ENCODE measurements at places on chromosomes 12 and 14. TPM values are rescaled to one million over a fixed set of nuclear protein-coding genes. Genes with fewer than 3 reads are reported as not detected.

Gene ACRBP
- polyA plus RNA-seq, result 3.5 TPM

Gene TEX52
- polyA plus RNA-seq, result 2.3 TPM

Gene MAP3K9
- polyA plus RNA-seq, result 3.5 TPM

Gene SLC7A7
- polyA plus RNA-seq, result 141 TPM

Gene CCDC177
- polyA plus RNA-seq, result 0.10 TPM

- no peak for DNase-seq
Observed at GRCh38 chr12:113416091-113416754, 6.0 kb upstream of the SDSL start.

DNA sequence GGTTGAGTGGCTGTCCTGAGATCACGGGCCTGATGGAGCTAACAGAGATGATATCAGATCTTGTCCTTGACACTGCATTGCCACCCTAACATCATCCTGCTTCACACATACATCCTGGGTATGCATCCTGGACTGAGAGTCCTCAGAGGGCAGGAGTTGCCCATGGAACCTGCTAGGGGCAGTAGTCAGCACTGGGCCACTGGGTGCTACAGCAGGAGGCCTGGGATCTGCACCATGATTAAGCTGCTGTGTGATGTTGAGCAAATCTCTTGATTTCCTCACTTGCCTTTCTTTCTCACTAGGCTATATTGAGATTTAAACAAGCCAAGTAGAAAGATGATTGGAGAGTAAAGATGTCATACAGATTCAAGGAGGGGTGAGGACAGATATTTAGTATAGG, 22.1 kb upstream of the EIF4B start:
- DNase-seq, result no peak

DNA sequence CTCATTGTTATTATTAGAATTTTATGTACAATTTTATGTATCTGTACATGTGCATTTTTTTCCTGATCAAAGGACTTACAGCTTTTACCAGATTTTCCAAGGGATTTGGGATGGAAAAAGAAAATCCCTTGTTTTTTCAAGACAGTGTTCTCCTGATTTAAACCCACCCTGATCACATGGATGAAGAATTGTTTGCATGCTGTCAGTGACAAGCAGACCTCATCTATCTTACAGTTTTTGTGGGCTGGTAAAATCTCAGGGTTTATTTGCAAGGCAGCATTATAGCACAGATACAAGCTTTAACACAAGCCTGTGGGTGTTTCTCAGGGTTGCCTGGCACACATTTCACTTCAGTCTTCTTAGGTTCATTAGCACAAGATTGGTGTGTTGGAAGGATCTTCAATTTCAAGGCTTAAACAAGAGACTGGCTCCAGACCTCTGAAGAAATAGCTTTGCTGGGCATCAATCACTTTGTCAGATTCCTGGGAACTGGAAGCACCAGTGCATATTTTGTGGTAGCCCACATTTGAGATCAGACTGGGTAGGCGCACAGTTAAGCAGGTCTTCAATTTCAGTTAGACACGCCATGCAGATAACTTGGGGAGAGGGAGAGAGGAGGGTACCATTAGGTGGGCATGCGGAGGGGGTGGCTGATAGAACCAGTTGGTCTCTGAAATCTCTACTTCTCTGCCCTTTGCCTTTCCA, 118.0 kb downstream of the TBX5 start:
- DNase-seq, result no peak

GRCh38 chr14:104099096-104100041, 13.9 kb downstream of the ASPG start:
- DNase-seq, result no peak

GRCh38 chr12:59076622-59077021, 156.3 kb upstream of the LRIG3 start:
- DNase-seq, result no peak

DNA sequence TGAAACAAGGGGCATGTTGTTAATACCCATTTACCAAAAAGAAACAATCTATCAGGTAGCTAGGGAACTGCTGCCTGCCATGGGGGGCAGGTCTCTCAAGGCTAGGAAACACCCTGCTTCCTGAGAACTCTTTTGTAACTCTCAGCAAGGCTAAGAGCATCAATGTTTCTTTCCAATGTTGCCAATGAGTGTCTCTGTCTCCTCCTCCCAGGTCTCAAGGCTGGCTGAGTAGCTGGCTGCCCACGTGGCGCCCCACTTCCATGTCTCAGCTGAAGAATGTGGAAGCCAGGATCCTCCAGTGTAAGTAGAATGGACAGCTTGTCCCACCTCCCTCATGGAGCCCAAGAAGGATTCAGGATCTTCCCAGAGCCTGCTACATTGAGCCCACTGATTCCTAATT, 3.4 kb downstream of the ABHD4 start:
- DNase-seq, result no peak

DNA sequence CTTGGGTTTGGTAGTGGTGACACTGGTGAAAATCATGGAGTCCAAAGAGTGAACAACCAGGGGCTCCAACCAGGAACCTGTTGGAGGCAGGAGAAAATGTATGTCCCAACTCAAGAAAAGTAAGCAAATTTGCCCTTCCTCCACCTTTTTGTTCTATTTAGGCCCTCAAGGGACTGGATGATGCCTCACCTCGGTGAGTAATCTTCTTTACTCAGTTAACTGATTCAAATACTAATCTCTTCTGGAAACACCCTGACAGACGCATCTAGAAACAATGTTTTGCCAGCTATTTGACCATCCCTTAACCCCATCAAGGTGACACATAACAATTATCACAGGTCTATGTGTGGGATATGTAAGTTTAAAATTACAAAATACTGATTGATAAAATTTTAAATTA, 272.4 kb upstream of the FOXG1 start:
- DNase-seq, result no peak

DNA sequence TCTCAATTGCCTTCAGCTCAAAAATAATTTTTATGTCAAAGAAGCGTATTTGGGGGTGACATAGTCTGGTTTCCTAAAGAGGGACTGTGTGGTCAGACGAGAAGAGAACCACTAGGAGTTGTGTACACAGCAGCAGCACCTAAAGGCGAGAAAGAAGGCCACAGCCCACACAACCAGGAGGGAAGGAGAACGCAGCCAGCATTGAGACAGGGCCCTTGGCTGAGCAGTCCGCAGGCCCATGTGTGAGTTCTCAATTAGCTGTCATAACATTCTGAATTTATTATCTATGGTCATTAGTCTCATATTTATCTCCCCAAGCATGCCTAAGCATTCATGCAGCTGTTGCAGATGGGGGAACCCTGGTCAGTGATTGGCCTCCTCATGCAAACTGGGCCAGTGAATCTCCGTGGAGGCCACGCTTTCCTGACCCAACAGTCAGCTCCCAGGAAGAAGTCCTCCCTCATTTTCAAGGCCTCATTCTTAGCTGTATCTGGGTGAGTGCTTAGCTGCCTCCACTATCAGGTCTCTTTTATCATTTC, 81.2 kb upstream of the ATF7IP start:
- DNase-seq, result peak; percentile 34

DNA sequence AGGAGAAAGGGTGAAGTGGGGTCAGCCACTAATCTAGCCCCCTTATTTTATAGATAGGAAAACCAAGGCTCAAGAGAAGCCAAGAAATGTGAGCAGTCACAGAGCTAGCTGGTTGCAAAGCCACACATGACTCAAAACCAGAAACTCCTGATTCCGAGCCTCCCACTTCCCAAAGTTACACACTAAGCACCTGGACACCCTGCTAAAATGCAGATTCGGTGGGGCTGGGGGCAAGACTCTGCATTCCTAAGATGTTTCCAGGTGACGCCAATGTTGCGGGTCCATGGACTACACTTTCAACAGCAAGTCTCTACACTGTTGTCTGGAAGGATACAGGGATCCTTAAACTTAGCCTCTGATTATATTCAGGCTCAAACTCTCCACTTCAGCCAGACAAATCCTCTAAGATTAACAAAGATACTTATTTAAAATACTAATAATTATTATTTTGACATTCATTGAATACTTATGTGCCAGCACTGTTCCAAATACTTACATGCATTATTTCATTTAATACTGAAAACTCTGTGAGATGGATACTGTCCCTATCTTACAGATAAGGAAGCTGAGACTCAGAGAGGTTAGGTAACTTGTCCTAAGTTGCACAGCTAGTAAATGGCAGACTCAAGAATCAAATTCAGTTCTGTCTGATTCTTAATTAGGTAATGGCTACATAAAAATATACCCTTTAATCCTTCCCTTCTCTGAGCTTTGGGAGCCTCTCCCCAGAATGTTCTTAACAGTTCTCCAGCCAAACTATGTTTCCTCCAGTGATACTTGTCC, 81.4 kb downstream of the CRACR2A start:
- DNase-seq, result no peak

- no peak for DNase-seq
Observed at GRCh38 chr12:117592588-117593305, 231.3 kb upstream of the NOS1 start.

DNA sequence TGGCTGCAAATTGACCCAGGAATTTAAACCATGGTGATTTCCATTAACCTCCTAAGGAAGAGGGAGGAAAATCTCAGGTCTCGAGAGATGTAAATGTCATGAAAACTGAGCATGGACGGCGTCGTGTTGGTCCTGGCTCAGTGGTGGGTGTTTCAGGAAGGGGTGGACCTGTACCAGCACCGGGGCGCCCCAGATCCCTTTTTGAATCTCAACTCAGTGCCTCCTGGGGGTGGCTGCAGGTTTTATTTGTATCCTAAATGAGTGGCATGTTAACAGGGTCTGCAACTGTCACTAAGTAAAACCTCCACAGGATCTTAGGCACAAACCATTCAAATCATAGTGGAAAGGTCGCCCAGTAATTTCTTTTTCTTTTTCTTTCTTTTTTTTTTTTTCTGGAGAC, 101.3 kb downstream of the ASCL4 start:
- DNase-seq, result no peak

DNA sequence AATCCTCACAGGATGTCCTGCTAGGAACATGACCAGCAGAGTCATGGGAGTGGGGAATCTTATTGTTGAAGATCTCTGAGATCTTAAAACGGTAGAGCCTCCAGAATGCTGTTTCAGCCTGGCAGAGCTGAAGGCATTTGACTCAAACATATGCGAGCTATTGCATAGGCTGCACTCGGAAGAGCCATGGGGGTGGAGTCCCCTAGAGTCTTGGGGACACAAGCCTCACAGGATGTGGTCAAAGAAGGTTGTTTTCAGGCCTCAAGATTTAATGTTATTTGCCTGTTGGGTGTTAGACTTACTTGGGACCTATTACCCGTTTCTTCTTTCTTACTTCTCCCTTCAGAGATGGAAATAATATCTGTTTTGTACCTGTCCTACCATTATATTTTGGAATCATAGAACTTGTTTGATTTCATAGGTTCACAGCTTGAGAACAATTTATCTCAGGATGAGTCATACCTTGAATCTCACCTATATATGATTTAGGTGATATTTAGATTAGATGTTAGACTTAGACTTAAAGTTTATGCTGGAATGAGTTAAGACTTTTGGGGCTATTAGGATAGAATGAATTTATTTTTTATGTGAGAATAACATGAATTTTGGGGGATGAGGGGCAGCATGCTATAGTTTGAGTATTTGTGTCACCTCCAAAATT, 172.2 kb upstream of the ATP2B1 start:
- no peak for DNase-seq

DNA sequence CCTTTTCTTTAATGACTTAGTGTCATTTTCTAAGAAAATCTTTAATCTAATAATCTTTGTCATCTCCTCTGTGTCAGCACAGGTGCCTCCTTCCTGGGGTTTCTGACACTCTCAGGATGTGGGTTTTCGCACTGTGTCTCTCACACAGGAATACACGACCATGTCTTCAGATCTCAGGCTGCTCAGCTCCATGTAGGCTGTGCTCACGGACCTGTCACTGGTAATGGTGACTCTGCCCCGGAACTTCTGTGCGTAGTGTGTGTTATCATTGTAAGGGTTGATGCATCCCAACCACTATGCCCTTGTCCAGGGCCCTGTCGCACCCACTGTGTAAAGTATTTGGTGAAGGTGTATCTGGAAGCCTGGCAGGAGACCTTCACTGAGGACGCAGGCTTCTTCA, 647.8 kb downstream of the TMEM121 start:
- DNase-seq, result no peak

DNA sequence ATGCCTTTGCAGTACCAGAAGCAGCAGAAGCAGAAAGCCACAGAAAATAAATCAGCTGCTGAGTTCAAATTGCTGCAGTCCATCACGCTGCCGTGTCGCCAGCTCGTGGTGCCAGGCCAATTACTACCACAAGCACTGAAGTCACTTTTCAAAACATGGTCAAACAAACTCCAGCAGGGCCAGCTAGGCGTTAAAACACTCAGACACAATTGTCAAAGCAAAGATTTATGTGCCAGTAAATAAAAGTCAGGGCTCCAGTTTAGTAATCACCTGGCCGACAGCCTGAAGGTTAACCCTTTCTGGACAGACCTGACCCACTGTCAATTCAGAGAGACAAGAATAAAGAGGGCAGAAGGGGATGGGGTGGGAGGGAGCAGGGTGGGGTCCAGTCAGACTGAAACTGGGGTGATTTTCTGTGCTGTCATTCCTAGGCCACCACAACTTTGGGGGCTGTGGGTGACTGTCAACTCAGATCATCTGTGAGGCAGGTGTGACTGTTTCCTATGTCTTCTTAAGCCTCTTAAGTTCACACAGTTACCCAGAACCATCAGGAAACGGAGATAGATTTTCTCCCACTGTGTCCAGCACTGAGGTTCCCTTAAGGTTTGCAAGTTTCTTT, 109.8 kb upstream of the FUT8 start:
- DNase-seq, result no peak

DNA sequence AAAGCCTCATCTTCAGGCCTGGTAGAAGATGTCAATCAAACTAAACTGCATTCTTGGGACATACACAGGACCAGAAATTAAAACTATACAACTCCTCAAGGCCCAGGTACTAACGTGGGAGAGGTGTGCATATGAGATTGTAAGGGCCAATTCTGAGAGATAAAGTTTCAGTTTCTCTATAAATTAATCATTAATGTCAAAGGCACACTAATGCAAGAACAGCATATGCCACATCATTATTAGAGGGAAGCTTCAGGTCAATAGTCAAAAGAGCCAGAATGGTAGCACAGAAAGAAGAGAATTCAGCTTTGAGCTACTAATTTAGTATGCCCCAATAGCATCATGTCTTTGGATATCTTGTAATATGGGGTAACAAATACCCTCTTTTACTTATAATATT, 744.9 kb upstream of the MGAT4C start:
- no peak for DNase-seq

GRCh38 chr12:54383041-54383609, 1.4 kb downstream of the ZNF385A start:
- no peak for DNase-seq

- no peak for DNase-seq
Observed at GRCh38 chr14:56241461-56241860, 123.2 kb downstream of the PELI2 start.

GRCh38 chr12:52185400-52185967, 6.3 kb downstream of the KRT80 start:
- no peak for DNase-seq
